ENCODE measurements at places on chromosomes 5 and 9.
A peak's percentile ranks its signal among the peaks of the same experiment; 100 is the strongest.

GRCh38 chr5:172875505-172876279 lies 41.6 kb downstream of the ERGIC1 start:
- no peak for DNase-seq

DNA sequence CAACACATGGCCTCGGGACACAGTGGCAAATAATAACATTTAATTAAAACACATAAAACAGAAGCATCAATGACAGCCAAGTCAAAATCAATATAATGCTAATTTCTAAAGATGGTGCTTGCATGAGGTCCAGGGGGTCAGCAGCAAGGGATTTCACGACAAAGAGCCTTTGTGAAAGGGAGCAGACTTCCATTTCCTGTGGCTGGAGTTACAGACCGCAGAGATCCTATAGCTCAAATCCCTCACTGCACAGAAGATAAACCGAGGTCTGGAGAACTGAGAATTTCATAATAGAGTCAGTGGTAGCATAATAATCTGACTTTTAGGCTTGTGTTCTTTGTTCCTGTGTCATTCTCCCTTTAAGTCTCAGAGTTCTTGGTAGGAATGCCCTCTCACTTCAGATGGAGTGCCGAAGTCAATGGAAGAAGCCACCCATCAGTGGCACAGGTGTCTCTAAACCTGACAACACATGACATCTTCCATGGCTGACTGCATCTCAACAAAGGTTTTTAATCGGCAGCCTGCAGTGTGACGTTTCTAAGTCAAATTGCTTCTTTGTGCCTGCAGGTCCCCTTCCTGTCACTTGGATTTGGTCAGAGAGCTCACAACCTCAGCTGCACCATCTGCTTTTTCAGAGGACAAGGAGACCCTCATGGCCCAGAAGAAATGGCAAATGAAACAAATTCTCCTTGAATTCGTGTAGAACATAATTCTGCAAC lies 67.4 kb downstream of the CARTPT start:
- DNase-seq, result no peak

DNA sequence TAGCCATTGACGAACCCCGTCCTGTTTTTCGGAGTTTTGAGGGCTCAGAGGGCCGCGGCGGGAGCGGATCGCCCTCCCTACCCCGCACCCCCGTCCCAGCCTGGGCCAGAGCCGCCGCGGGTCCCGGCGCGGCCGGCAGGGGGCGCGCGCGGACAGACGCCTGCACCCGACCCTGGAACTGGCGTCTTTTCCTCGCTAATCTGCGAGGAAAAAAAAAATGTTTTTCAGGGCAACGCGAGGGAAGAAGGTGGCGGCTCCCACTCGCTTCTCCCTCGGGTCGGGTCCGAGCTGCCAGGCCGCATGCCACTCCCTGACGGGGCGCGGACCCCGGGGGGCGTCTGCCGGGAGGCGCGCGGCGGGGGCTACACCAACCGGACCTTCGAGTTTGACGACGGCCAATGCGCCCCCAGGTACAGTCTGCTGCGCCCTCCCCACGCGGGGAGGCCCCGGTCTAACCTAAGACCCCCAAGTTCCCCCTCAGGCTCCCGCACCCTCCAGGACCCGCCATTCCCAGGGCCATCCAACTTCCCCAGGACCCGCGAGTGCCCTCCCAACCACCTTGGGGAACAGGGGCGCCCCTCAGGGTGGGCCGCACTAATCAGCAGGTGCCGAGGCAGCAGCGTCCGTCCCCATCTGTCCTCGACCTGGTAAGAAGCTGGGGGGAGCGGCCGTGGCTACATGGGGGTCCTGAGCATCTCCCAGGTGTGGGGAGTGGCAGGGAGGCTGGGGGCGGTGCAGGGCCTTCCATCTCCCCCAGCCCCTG lies at the start of gene KCNT1:
TSS of gene KCNT1 (plus strand) at position 227 of the 763 bp plus-strand sequence. CDS start at position 301, 74 bp downstream.
- DNase-seq, result peak; percentile 13

GRCh38 chr9:80498001-80498555 lies 926.3 kb downstream of the TLE4 start:
- no peak for DNase-seq

- peak; percentile 89 for DNase-seq
Measured at GRCh38 chr9:34139477-34140146, 13.1 kb upstream of the DCAF12 start.

GRCh38 chr9:19931098-19931890 lies 142.5 kb upstream of the SLC24A2 start:
- DNase-seq, result no peak

DNA sequence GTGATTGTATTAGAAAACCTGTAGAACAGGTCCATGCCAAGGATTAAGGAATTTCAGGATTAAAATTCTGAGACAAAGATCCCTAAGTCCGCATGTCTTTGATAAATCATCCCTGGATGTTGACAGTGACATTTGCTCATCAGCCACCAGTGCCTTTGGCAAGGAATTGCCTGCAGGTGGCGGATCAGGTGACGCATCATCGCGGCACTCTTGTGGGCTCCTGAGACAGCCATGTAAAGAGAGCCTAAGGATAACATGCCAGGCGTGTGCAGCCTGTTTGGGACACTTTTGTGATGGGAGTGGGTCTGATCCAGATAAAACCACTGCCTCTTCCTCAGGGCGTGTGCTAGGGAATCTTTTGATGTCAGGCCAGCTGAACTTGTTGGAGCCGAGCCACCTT lies 40.6 kb downstream of the ADCY2 start:
- DNase-seq, result no peak

- peak; percentile 1 for DNase-seq
Measured at GRCh38 chr5:122576256-122577016, 198.4 kb upstream of the SNX2 start.

GRCh38 chr5:134413046-134413445 lies 1.4 kb upstream of the CDKN2AIPNL start:
- DNase-seq, result no peak

DNA sequence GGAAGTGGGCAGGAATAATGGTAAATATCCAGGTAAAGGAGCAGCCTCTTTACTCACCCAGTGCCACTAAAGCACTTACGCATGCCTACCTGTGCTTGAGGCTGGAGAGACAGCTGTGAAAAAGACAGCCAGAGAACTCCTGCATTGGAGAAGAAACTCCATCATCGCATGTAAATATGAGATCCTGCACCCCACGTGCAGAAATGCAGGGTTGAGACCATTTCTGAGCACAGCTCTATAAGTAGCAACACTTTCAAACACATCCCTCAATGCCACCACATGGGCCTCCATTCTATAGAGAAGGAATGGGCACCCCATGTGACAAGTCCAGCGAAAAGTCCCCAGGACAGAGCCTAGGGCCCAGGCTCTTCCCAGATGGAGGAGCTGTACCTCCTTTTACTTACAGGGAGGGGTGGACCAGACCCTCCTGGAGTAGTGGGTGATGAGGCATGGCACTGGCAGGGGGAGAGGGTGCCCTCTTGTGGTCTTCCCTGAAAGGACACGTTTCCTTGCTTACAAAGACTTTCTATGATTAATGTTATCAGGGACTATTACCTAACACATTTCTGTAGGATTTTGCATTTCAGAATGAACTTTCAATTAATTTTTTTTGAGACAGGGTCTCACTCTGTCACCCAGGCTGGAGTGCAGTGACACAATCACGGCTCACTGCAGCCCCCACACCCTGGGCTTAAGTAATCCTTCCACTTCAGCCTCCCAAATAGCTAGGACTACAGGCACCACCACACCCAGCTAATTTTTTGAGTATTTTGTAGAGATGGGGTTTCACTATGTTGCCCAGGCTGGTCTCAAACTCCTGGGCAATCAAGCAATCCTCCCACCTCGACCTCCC lies 55.3 kb upstream of the IL17B start:
- peak; percentile 84 for DNase-seq

DNA sequence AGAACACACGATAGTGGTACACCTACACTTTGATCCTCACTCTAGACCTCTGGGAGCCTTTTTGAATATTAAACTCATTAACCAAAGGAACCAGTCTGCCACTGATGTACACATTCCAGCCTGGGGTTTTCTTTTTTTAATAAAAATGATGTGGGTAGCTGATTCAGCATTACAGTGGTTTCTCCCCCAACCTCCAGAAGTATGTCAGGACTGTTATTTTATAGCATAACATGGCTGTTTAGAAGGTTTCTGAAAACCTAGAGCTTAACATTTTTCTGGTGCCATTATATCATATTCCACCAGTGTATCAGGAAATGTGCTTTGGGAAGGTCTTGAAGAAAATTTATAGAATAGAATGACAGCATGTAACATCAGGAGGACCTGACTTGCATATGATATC lies 540.9 kb upstream of the WWC1 start:
- DNase-seq, result no peak

- no peak for DNase-seq
Measured at GRCh38 chr9:136665704-136666371, 3.1 kb downstream of the EGFL7 start.

GRCh38 chr9:33320568-33321261 lies 30.4 kb downstream of the NFX1 start:
- peak; percentile 93 for DNase-seq

DNA sequence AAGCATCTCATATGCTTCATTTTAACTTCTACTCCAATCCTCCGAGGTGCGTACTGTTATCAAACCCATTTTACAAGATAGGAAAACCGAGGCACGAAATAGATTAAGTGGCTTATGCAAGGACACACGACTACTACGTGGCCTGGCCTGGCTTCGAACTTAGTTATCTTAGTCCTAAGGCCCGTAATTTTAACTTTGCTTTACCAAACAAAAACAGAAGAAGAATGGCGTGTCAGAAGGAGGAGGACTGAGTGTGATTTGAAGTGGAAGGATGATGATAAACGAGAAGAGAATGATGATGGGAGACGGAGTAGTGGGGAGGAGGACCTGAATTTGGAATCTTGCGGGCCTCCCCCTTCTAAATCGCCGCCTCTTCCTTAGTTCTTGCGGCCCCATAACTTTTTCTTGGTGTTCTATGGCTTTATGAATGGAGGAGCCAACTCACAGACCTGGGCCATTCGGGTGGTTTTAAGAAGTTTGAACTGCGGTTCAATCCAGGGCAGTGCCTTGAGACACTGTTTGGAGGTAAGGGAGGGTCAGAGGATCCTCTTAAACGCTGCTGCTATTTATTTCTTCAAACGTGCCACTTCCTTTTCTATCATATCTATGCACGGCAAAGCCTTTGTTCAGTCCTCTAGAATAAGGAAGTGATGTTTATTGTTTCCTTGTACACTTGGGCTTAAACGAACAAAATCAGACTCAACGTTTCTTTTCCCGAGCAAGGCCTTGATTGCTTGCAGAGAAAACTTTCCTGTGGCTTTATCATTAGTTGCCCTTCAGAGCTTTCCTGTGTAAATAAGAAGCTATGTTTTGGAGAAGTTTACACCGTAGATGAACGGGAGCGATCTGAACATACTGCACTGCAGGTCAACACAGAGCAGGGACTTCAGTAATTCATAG lies 795 bp downstream of the CNOT8 start:
- no peak for DNase-seq

- no peak for DNase-seq
Measured at GRCh38 chr5:111933086-111933485, 176.1 kb upstream of the NREP start.

- no peak for DNase-seq
Measured at GRCh38 chr5:31944684-31945445, 229.3 kb downstream of the GOLPH3 start.

DNA sequence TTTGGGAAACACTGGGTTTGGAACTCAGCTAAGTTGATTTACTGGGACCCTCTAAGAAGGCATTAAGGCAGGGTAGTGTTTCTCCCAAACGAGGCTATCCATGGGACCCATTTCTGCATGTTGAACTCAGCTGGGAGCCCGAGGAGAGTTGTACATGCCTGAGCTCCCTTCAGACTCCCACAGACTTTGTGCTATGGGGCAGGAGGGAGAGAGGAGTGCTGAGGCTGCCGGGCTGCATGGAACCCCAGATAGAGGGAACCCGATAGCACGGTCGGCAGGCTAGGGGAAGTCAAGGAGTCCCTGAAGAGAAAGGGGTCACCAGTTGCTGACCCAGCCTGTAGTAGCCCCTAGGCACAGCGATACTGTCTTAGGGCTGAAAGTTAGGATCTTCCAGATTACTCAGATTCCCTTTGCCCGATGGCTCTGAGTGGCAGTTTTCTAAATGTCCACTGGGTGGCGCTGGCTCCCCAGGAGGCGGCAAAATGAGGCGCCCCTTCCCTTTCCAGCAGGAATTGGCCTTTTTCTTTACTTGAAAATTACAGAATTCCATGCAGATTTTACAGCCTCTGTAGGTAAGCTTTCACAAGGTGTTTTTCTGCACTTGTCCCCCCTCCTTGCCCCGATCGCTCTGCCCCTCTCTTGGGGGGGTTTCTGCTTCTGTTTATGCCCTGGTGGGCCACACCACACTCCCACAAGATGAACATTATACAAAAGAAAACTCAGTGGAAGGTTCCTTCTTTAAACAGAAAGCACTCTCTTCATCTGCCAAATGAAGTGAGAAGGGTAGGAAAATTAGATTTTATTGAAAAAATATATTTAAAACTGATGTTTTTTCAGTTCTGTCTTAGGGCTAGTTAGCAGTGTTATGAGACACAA lies 17.8 kb downstream of the NANS start:
- DNase-seq, result peak; percentile 48

DNA sequence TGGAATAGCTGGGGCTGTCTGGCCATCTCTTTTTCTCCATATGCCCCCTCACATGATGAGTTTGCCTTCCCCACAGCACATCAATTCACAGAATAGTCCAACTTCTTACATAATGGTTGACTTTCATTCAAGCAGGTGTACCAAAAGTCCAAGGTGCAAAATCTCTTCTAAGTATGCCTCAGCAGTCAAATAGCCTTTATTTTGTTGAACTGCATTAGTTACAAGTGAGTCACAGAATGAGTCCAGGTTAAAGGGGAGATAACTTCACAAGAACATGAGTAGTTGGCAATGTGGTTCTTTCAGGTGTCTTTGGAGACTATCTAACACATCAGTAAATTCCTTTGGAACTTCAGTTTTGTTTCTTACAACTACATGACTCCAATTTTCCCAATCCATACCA lies 672.5 kb downstream of the PRELID2 start:
- DNase-seq, result no peak

GRCh38 chr5:52895075-52895474 lies 94.1 kb upstream of the ITGA2 start:
- no peak for DNase-seq

GRCh38 chr9:135212961-135213360 lies 125.5 kb downstream of the OLFM1 start:
- no peak for DNase-seq

DNA sequence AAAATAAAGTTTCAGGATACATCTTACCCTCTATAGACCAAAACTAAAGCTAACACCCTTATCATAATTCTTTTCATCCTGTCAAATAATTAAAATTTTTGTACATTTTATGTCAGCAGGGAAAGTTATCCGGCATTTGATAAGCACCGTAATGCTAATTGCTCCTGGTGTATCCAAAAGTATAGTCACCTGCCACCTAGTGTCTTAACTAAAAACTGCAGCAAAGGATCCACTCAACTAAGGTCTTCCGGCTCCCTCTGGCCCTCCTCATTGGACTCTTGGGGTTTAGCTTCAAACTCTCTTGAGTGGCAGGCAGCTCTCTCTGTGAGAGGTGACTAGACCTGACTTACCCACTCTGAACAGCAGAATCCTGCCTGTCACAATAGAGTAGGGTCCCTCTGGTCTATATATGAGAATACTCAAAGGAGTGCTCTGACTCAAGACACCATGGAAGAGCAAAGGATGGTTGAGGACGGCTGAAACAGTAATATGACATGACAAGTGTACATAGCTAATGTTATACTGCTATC lies 60.4 kb upstream of the CAST start:
- DNase-seq, result peak; percentile 63

GRCh38 chr9:83153030-83153429 lies 90.1 kb upstream of the RASEF start:
- DNase-seq, result no peak

- DNase-seq, result no peak
Measured at GRCh38 chr5:555058-555623, 30.9 kb upstream of the SLC9A3 start.

GRCh38 chr5:168062239-168062638 lies 229.2 kb upstream of the WWC1 start:
- no peak for DNase-seq

GRCh38 chr5:167294882-167295680 lies 996.4 kb upstream of the WWC1 start:
- DNase-seq, result peak; percentile 90
